ENCODE measurements at places on chromosomes 4 and X. TPM values are rescaled to one million over a fixed set of nuclear protein-coding genes. Genes with fewer than 3 reads are reported as not detected.

PNMA5 gene
- not detected for total RNA-seq

UBQLN2 gene
- 14.8 TPM for total RNA-seq

C1QTNF7 gene
- total RNA-seq, result not detected

CHRDL1 gene
- 35.4 TPM for total RNA-seq

TLR10 gene
- not detected for total RNA-seq
